ENCODE measurements at places on chromosomes 13 and 19.

DNA sequence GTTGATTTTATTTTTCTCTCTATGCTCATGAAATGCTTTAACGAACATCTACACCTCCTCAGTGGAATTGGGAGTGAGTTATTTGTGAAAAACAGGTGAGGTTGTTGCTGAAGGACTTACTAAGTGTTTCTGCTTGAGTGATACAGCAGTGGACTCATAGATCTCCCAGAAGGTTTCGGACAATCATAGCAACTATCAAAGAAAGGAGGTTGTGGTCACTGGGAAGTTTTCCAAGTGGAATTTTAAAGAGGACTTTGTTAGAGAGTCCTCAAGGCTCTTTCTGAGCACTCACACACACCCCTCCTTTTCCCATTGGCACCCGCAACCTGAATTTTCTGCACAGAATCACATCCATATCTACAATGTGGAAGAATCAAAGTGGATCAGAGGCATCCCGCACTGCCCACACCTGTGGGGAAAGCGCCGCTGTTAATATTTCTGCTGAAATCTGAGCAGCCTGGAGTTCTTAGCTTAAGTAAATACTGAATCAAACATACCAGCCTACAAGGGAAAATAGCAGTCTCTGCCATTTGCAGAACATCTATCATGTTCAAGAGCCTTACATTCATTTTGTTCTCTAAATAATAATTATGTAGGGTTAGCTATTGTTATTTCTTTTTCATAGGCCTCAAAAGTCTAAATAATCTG, 719.4 kb downstream of the DIAPH3 start:
- DNase-seq = no peak

DNA sequence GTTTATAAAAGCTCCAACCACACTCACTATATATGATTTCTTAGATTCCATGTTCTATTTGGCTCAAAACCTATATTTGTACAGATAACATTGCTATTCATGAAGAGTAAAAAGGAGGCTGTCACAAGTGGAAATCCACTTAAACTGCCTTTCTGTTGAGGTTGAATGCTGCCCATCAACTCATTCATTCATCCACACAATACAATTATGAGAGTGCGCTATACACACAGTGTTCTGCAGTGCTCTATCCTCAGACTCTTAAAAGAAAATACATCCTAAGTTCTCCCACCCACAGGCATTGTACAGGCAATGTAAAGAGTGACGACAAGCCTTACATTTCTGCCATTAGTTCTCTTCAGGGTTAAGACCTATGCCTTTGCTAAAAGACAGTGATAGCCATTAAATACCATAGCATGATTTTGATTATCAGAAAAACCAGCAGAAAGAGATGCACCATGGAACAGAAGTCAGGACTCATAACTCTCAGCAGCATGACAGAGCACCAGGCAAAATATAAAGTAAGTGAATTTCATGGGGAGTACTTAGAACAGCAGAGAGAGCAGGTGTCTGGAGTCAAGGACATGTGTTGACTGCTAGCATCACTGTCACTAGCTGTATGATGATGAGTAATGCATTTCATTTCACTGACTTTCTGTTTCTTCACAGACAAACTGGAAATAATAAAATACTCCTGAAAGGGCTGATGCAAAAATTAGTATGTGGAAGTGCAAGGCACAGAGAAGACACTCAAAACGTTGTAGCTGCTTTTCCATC, 218.0 kb downstream of the RBM26 start:
- no peak for DNase-seq

DNA sequence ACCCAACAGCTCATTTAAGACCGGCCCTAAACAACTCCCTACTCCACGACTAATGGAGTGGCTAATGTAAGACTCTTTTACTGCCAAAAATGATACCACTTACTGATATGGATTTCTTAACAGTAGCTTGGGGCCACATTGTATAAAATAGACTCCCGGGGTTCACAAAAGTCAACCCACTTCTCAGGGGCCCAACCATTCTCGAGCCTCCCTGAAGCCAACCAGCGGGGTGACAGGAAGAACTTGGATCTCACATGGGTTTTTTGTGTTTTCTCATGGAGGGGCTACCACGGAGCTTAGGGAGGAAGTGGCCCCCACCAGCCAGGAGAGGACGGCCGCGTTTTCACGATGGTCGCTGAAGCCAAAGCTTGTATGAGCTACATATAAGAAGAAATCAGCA, 8.1 kb downstream of the MCF2L start:
- DNase-seq = no peak

- DNase-seq = peak; percentile 6
These were observed 80.2 kb downstream of the ZAR1L start for GRCh38 chr13:32234914-32235313.

- DNase-seq = no peak
These were observed 631.1 kb downstream of the TBC1D4 start for GRCh38 chr13:74850893-74851292.

GRCh38 chr19:4815426-4816201, 15.9 kb downstream of the TICAM1 start:
- peak; percentile 78 for DNase-seq

- no peak for DNase-seq
These were observed 9.9 kb downstream of the ZIC5 start for GRCh38 chr13:99961636-99962035.

- no peak for DNase-seq
These were observed 78.5 kb upstream of the GSX1 start for GRCh38 chr13:27713767-27714166.

DNA sequence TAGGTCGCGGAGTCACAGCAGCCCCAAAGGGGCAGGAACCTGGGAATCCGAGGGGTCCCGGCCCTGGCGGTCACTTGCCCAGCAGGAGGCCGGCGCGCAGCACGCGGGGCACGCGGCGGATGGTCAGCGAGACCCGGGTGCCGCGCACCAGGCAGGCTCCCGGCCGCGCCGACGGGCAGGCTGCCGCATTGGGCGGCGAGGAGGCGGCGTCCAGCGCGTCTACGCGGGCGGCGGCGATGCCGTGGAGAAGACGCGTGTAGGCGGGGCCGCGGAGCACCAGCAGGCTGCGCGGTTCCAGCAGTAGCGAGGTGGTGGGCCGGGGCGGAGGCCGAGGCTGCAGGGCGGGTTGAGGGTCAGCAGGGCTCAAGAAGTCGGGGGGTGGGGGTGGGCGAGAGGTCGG, 607 bp upstream of the SYNE4 start:
- peak; percentile 43 for DNase-seq

DNA sequence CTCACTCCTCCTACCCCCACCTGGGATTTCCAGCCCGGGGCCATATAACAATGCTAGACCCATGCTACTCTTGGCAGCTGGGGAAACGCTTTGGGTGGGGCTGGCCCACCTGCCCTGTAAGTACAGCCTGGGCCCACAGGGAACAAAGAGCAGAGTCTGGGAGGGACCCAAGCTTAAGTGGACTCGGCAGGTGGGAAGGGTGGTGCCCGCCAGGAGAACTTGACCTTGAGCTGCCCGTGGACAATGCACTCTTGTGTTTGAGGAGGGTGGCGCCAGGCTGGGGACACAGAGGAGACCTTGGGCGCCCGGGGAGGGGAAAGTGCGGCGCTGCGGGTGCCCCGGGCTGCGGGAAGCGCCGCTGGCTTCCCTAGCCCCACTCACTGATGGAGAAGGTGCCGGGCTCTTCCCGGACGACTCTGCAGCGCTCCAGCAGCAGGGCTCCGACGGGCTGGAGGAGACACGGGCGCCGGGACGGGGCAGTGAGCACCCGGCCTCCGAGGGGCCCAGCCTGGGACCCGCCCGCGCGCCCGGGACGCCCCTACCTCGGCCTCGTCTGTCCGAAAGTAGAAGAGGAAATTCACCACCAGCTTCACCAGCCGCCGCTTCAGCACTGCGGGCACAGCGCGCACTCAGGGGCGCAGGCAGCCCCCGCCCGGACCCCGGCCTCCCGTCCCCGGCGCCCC, 607 bp downstream of the PLEKHJ1 start:
- DNase-seq = no peak

DNA sequence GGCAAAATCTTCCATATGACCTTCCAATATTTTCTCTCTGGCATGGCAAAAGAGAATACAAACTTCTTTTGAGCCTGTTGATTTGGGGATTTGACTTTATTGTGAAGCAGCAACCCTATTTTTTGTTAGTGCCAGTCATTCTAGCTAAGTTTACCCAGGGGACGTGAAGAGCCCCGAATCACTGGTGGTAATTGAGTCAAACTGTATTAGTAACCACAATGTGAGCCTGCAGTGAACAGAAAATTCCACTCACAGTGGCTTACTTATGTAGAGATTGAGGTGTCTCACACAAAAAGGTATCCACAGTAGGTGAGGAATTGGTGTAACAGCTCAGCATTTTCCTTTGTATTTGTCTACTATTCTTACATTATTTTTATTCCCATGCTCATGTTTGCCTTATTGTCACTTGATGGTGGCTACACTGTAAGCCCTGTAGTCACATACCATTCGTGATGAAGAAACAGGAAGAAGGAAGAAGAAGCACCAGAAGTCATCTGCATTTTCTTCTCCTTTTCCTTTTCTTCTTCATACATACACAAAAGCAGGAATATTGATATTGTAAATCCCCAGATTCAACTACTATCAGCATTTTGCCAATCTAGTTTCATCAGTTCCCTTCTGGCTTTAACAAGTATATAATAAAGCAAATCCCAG, 33.3 kb upstream of the MYCBP2 start:
- DNase-seq = no peak

- DNase-seq = no peak
These were observed 126.1 kb upstream of the KL start for GRCh38 chr13:32889986-32890565.

DNA sequence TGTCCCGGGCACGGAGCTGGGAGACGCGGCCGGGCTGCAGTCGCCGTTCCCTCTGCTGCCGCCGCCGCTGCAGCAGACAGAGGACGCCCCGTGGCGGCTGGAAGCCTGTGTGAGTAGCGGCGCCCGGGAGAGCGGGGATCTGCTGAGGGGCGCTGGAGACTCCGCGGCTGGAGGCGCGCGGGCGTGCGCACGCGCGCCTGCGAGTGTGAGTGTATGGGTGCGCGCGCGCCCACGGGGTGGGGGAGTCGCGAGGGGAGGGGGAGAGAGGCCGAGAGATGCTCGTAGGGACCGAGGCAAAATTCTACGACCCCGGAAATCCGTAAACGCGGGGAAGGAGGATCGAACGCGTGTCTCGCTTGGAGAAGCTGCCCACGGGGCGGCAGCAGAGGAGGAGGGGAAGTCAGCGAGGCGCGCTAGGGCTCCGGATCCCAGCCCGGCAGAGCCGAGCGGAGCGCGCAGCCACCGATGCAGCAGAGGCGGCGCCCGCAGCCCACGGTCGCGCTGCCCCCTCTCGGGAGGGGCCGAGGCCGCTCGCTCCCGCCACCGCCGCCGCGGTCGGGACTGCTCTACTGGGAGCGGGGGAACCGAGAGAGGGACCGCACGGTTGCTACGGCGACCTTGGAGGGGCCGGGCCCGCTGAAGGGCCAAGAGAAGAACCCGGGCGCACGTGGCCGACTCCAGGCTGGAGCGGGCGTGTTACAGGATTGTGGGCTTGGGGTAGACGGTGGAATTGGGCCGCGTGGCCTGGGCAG, at the start of gene ENOX1:
Gene ENOX1 (minus strand): TSS at position 207 of the 752 bp plus-strand sequence.
- no peak for DNase-seq

DNA sequence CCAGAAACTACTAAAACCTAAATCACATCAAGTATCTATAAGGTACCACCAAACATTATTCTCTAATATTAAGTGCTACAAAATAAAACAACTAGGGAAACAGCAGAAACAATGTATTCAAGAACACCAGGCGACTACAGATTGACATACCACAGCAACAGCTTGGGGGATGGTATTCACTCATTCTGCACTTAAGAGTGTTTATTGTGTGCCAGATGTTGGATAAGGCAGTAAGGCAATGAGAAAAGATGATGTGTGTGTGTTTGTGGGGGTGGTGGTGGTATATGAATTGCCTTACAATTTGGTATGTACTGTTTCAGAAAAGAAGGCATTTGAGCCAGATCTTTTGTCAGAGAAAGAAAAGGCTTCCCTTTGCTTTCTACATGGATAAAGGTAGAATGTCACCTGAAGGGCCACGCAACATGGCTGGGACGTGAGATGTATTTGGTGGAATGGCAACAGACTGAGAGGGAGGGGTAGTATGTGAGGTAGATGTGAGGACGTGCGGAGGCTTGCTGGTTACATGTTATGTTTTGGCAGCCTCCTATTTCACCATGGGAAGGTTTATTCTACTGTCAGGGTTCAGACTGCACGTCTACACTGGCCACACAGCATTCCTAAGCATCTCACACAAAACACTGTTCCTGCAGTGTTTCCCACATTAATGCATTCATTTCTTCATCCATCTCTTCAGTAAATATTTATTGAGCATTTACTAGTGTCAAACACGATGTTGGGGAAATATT, 300.7 kb downstream of the KLF12 start:
- DNase-seq = no peak

DNA sequence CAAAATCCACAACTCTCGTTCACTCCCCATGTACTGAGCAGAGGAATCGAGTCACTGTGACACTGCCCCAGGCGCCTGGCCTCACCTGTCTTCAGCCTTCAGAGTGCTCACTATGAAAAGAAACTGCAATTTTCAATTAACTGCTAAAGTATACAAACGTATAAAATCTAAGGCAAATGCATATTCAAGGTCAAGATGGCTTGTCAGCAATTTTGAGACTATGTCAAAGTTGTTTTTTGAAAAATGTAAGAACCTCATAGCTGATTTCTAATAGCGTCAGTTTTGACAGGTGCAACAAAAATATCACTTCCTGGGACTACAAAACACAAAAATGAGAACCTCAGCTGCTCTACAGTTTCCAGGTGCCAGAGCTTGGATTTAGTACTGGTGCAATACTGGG, 31.4 kb downstream of the TUBGCP3 start:
- DNase-seq = no peak

DNA sequence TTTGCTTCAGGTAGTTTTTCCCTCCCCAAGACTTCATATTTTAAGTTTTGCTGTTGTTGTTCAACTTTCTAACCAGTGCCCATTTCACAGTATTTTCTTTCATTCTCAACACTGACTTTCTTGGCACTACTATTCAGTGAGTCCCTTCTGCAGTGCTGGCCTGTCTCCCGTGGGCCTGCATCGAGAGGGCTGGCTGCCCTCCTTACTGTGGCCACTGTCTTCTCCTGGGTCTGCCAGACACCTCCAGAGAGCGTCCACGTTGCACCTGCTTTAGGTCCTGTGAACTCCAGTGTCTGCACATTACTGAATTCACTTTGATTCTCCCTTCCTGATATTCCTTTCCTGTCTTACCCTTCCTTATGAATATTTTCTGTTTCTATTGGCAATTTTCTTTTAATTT, 27.3 kb downstream of the COL4A1 start:
- DNase-seq = no peak

DNA sequence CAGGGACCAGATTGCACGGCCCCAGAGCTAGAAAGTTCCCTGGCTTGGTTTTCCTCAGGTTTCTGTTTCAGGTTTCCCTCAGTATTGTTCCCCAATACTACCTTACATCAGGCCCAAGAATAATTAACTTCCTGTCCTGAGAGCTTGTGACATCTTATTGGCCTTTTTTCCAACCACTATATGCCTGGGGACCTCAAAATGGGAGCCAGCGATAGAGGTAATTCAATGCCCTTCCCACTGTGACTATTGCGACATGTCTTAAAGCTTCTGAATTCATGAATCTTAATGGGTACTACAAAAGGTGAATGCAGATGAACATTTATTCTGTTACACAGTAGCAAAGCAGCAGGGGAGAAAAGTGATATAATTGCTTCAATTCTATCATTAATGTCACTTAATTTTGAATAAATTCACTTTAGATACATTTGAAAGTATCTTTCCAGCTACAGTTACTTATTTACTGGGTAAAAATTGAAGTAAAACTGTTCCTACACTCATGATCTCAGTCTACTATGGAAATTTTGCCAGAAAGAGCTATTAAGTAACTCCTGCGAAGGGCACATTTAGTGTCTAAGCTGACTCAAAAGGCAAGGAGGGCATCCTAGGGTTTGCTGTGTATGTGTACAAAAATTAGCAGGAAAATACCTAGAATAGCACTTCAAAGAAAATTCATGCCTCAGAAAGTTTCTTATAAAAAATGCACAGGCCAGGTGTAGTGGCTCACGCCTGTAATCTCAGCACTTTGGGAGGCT, 4.1 kb downstream of the CRYL1 start:
- DNase-seq = no peak

Data from CD4-positive, alpha-beta T cell treated with Interleukin-2 at 100 ng/mL for 4 hours (primary cell).